ENCODE measurements at places on chromosomes 3 and 15.

GRCh38 chr15:38972831-38973230 is 408.2 kb upstream of the RASGRP1 start:
- DNase-seq: no peak

DNA sequence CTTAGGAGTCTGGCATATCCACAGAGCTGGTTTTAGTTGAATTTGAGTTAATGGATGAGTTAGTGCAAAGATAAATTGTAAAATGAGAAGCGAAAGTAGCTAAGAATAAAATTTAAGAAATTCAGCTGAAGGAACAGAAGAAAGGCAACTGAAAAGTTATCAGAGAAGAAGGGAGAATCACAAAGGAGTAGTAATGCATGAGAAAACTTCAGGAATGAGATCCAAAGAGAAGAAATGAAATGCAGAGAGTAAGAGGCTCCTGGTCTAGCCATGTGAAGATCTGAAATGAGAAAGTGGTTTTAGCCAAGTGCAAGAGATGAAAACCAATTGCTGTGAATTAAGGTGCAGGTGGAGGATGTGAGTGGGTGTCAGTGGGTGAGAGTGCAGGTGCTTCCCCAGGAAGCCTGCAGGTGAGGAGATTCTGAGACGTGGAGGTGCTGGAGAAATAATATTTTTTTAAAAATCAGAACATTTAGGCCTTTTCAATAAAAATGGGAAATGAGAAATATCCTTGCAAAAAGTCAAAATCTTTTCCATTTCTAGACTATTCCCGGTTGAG is 18.5 kb downstream of the KBTBD8 start:
- no peak for DNase-seq

GRCh38 chr3:36803091-36803791 is 38.9 kb upstream of the DCLK3 start:
- no peak for DNase-seq

DNA sequence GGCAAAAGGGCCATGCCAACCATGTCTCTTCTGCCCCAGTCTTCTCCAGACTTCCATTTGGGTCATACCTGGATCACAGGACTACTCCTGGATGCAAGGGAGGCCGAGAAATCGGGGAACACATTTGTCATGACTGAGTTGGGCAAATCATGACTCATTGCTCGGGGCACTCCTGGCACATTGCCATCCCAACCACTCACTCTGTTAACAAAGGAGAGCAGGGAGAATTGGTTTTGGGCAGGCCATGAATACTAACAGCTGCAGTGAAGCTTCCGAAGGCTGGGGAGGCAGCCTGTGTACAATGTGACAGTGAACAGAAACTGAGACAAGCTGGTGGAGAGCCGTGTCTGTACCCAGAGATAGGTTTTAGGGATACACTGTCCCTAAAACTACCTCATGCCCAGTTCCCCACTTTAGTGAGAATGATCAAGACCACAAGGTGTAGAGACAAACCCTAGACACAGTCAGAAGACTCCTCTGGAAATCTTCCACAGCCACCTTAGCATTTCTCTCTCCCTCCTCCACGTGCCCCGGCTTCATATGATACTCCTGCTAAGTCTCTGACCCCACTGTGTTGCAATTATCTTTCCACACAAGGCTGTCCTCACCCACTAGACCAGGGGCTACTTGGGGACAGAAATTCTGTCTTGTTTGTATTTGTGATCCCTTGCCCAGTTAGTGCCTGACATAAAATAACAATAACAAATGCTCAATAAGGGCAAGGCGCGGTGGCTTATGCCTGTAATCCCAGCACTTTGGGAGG is 10.5 kb upstream of the BUB1B start:
- DNase-seq: no peak

DNA sequence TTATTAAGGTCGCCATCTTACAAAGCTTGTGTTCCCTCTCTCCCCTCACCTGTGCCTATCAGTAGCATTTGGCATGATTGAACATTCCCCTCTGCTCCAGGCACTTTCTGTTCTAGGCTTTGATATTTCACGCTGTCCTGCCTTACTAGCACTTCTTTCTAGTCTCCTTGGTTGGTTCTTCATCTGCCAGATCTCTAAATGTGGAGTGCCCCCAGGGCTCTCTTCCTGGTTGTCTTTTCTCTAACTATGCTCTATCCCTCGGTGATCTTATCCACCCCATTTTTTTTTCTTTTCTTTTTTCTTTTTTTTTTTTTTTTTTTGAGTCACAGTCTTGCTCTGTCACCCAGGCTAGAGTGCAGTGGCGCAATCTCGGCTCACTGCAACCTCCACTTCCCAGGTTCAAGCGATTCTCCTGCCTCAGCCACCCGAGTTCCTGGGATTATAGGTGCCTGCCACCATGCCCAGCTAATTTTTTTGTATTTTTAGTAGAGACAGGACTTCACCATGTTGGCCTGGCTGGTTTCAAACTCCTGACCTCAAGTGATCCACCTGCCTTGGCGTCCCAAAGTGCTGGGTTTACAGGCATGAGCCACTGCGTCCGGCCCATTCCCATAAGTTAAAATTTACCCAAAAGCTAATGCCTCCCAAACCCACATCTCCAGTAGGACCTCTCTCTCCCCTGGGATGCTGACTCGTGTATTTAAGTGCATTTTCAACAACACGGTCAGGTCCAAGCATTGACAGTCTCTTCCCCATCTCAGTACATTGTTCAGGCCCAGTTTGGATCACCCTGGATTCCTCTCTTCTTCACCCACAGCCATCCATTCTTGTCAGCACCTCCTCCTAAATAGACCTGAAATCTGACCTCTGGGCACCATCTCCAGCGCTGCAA is 5.2 kb downstream of the NUSAP1 start:
- no peak for DNase-seq

DNA sequence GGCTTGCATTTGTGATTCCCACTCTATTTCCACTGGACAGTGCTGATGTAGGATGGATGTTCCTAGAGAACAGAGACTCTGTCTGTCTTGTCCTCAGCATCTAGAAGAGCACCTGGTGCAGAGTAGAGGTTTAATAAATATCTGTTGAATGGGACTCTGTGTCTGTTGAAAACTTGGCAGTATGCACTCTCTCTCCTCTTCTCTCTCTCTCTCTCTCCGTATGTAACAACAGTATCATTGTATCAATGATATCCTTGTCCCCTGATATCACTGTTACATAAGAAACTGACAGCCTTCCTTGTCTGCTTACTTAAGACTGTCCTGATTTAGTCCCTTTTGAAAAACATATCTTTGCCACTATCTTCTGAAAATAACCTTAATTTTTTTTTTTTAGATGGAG is 24.3 kb upstream of the MGLL start:
- no peak for DNase-seq

All from right cardiac atrium (tissue), 5 donors.